D721Med (cell line): ENCODE measurements at places on chromosomes 6 and 20.

GRCh38 chr20:62470001-62470400 lies 5.8 kb downstream of the GATA5 start:
- no peak for DNase-seq

- no peak for DNase-seq
Measured at GRCh38 chr6:126267626-126268025, 72.3 kb upstream of the CENPW start.

DNA sequence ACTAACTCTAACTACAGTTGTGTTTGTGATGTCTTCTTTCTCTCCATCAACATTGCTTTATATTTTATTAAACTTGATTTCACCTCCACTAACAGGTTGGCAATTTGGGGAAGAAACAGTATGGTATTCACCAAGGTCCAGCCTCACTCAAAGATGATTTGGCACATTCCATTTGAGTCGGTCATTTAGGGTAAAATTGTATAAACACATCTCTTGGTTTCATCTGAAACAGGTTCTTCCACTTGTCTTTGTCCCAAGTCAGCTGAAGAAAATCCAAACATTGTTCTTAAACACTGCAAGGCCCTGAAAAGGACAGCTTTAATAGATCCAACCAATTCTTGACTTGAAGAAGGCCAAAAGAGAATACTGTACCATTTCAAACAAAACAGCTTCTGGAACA lies 104.9 kb upstream of the NT5E start:
- no peak for DNase-seq

DNA sequence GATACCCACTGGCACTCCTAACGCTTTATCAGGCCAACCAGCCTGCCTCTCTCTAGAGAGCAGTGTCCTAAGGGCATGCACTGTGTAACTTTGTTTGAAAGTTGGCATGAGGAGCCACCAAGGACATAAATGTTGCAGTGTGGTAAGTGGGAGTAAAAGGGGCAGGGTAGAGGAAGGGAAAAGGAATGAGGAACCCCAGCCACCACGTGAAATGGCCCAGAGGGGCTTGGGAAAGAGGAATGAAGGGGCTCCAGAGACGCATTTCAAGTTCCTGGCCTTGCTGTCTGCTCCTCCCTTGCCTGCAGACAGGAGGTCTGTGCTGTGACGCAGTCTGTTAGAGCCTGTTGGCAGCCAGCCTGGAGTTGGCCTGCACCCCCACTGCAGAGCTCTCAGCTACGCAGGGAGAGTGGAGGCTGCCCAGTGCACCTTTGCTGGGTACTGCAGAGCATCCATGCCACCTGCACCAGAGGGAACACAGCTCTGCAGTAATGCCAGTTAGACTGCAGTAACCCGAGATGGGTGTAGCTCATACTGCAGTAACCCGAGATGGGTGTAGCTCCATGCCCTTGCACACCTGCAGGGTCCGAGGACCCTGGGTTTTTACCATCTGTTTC lies 86.8 kb upstream of the SNAP25 start:
- DNase-seq: no peak

- DNase-seq: no peak
Measured at GRCh38 chr20:47220161-47220582, 136.3 kb downstream of the ZMYND8 start.

GRCh38 chr6:35810971-35811698 lies 6.0 kb downstream of the LHFPL5 start:
- no peak for DNase-seq

GRCh38 chr6:73309535-73309784 lies 44.6 kb downstream of the DPPA5 start:
- DNase-seq: no peak

GRCh38 chr20:13249798-13250170 lies 28.7 kb downstream of the ISM1 start:
- no peak for DNase-seq

DNA sequence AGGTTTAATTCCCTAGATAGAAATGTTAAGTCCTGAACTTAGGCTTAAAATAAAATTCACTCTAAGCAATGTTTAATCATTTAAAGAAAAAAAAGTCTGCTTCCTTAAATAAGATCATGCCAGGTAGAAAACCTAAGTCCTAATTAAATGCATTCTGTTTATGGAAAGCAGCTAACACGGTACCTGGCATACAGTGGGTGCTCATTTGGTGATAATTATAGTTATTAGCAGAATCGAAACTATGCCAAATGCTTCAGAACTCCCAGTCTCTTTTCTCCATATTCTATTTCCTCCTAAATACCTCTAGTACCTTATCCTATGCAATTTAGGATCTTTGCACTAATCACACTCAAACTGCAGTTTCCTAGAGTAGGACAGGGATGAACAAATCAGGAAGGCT lies 331.8 kb downstream of the EPHA7 start:
- DNase-seq: no peak

DNA sequence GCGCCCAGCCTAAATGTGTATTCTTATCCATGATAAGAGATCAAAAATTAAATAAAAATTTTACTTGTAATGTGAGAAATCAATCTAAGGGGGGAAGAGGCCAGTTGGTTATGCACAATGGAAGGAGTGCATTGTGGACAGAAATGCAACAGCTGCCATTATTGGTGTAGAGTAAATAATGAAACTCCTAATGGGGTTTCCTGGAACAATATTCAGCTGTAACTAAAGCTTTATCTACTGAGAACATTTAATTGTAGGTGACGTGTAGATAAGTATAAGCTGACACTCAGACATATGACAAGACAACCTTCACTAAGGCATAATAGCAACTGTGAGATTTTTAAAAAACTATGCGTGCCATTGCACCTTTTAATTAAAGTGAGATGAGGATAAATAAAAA lies 71.4 kb downstream of the CEP57L1 start:
- no peak for DNase-seq

DNA sequence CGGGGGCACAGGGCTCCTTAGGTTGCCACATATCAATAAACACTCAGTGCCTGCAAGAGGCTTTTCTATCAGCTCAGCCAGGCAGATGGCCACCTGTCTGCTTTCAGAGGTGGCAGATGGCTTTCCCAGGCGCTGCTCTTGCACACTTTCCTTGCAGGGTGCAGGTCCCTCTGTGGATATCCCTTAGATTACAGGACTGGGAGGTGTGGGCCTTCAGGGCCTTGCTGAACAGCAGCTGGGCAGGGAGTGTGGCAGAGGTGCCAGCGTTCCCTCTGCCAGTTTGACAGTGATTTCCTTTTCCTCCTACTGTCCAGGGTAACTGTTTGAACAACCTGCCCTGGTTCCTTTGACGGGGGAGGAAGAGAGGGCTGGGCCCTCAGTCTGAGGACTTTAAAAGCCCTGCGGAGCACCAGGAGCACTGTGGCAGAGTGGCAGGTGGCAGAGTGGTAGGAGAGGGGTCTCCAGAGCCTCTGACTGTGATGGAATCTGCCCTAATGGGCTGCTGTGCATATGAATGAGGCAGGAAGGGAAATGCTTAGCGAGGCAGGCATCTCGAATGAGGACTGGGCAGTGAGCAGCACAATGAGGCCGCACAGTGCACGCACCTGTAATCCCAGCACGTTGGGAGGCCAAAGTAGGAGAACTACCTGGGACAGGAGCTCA lies 34.2 kb downstream of the ABHD12 start:
- DNase-seq: no peak

GRCh38 chr20:50992733-50993457 lies 30.0 kb downstream of the KCNG1 start:
- DNase-seq: no peak

DNA sequence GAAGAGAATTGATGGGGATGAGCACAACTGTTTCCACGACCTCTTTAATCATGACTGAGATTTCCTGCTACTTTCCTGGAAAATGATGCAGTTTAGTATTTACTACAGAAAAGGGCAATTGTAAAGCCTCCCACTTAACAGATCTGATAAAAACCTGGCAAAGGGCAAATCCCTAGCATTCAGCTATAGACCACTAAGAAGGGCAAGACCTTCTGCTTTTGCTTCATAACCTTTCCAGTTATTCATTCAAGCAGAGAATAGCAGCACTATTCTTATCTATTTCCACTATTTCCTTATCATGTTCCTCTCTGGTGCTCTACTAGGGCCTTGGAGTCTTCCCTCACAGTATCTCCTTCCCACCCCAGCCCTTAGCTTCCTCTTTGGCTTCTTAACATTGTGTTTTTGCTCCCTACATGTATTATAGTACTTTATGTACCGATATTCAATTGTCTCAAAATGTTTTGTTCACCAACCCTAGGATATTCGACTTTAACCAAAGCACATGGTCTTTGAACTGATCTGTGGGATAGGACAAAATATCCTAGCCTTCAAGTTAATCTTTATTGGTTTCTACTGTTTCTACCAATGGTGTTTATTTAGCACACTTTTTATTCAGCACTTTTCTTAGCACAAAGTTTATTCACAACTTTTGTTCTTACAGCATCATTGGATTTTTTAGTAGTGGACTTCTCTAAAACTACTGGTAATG lies 32.7 kb upstream of the MANEA start:
- DNase-seq: no peak

- no peak for DNase-seq
Measured at GRCh38 chr6:90403489-90404381, 107.1 kb upstream of the BACH2 start.

GRCh38 chr6:90361174-90361573 lies 64.5 kb upstream of the BACH2 start:
- DNase-seq: no peak

DNA sequence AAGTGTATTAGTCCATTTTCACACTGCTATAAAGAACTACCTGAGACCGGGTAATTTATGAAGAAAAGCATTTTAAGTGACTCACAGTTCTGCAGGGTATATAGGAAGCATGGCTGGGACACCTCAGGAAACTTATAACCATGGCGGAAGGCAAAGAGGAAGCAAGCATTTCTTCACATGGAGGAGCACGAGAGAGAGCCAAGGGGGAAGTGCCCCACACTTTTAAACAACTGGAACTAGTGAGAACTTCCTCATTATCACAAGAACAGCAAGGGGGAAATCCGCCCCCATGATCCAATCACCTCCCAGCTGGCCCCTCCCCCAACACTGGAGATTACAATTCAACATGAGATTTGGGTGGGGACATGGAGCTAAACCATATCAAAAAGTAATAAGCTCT lies 28.3 kb upstream of the B3GAT2 start:
- no peak for DNase-seq

GRCh38 chr20:63648895-63649589 lies 4.2 kb downstream of the STMN3 start:
- no peak for DNase-seq

DNA sequence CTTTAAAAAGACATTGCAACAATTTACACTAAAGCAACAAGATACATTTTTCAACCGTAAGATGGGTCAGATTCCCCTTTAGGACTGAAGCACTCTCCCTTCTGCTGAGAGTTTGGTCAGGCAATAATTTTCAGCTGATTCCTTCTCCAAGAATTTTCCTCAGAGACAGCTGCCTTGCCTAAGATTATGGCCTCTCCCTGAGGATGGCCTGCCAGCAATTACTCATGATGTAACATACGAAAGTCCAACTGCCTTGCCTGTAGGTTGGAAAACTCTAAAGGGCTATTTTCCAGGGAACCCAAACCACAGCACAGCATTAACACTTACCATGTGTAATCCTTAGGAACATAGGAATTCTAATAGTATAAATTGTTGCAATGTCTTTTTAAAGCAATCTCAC lies 229.1 kb upstream of the FLRT3 start:
- DNase-seq: no peak

- DNase-seq: no peak
Measured at GRCh38 chr6:113853252-113853651, 3.9 kb upstream of the MARCKS start.

DNA sequence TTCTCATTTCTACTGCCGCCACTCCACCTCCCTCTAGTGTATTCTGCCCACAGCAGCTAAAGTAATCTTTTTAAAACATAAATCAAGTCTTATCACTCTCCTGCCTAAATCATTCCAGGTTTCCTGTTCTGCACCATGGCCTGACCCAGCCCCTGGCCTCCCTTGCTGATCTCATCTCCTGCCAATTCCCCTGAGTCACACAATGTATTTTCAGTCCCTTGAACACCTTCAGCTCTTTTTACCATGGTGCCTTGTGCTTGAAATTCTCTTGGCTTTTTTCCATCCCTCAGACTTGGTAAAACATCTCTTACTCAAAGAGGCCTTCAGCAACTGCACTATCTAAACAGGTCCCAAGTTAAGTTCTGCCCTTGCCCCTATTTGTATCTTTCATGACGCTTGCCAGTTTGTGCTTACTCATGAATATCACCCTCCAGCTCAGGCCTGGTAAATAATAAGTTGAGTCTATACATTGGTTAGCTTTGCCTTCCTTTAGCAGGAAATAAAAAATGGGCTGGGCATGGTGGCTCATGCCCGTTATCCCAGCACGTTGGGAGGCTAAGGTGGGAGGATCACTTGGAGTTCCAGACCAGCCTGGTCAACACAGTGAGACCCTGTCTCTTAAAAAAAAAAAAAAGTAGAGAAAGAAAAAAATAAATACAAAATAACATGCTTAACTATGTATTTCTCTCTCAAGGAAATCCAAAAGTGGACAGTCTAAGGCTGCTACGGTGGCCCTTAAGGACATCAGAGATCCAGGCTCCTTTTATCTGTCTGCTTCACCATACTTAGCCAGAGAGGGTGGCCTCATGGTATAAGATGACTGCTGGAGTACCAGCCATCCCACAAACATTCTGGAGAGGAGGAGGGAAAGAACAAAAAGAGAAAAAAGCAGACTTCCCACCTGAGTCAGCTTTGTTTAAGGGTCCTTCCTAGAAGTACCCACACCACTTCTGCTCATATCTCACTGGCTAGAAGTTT lies 62.2 kb downstream of the ARFGEF2 start:
- DNase-seq: no peak

GRCh38 chr20:13243826-13244376 lies 22.8 kb downstream of the ISM1 start:
- DNase-seq: no peak

DNA sequence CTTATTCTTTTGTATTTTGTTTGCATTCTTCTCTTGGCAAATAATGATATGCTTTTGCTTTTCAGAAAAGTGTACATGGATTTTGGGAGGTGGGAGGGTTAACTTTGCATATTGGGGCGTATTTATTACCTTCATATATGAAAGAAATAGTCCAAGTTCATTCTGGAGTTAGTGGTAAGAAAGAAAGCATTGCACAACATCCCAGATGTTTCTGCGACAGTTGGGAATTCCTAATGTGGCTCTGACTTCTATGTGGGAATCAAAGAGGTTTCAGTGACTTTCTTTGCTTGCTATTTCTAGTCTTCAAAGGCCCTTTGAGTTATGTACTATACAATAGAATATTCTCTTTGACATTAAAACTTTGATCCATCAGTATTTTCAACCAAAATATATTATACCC lies 78.1 kb downstream of the MMUT start:
- no peak for DNase-seq

GRCh38 chr6:4253604-4254231 lies 118.3 kb upstream of the ECI2 start:
- DNase-seq: no peak

- no peak for DNase-seq
Measured at GRCh38 chr20:58795923-58796245, 54.8 kb downstream of the GNAS-AS1 start.

GRCh38 chr6:115404446-115404845 lies 656.2 kb downstream of the FRK start:
- DNase-seq: no peak
